ENCODE measurements at places on chromosomes 3 and 15. TPM values are rescaled to one million over a fixed set of nuclear protein-coding genes. Genes with fewer than 3 reads are reported as not detected.

Gene GRAMD1C
- total RNA-seq: 6.4 TPM

Gene CTNNB1
- total RNA-seq: 364 TPM

Gene ADPRH
- total RNA-seq: 0.74 TPM

Gene TMEM40
- not detected for total RNA-seq

Gene SLC22A14
- total RNA-seq: 0.25 TPM

Gene MITF
- 0.98 TPM for total RNA-seq

Gene GP9
- 0.25 TPM for total RNA-seq

Gene DPPA2
- total RNA-seq: not detected

Gene SKOR1
- 0.25 TPM for total RNA-seq

Gene PLSCR4
- total RNA-seq: 6.4 TPM

Gene FAM81A
- total RNA-seq: 51.1 TPM

Gene KBTBD13
- total RNA-seq: not detected

Gene MKRN3
- 13.5 TPM for total RNA-seq

Measured in temporal lobe (tissue), 4 donors.